Endodermal cell (in vitro differentiated cells): ENCODE measurements at places on chromosomes 12 and 14. TPM values are rescaled to one million over a fixed set of nuclear protein-coding genes. Genes with fewer than 3 reads are reported as not detected.

DNA sequence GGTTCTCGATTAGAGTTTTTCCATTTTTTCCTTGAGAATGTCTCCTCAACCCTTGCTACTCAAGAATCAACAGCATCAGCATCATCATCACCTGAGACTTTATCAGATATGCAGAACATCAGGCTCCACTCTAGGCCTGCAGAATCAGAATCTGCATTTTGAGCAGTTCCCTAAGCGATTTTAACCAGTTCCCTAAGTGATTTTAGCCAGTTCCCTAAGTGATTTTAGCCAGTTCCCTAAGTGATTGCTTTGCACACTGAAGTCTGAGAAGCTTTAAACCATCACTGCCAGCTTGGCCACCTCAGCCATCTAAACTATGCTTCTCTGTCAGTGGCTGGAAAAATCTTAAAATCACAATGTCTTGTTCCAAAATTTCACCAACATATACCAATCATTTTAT, 29.4 kb upstream of the SLC38A1 start:
- no peak for DNase-seq

GRCh38 chr14:52314595-52315354, 663 bp downstream of the PTGER2 start:
- peak; percentile 79 for DNase-seq

GRCh38 chr14:74333909-74334308, 14.4 kb upstream of the VRTN start:
- DNase-seq, result no peak

- DNase-seq, result no peak
Measured at GRCh38 chr12:88381466-88381865, 198.8 kb downstream of the KITLG start.

- no peak for DNase-seq
Measured at GRCh38 chr12:30145684-30146032, 361.9 kb upstream of the TMTC1 start.

DNA sequence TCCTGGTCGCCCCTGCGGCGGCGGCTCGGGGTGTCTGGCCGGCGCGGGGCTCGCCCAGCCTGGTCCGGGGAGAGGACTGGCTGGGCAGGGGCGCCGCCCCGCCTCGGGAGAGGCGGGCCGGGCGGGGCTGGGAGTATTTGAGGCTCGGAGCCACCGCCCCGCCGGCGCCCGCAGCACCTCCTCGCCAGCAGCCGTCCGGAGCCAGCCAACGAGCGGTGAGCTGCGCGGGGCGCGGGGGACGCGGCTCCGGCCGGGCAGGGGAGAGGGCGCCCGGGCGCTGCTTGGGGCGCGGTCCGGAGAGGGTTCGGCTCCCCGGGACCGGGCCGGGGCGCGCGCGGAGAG, at the start of gene LGALS3:
TSS of gene LGALS3 (plus strand) at position 167 of the 342 bp plus-strand sequence. CDS start 8,122 bp downstream, outside the sequence.
- DNase-seq, result peak; percentile 83

- DNase-seq, result no peak
Measured at GRCh38 chr14:34023824-34024767, 73.2 kb upstream of the EGLN3 start.

GRCh38 chr12:103882861-103883596, 42.0 kb upstream of the NT5DC3 start:
- no peak for DNase-seq

GRCh38 chr12:24820872-24821271, 128.0 kb downstream of the BCAT1 start:
- DNase-seq, result no peak

DNA sequence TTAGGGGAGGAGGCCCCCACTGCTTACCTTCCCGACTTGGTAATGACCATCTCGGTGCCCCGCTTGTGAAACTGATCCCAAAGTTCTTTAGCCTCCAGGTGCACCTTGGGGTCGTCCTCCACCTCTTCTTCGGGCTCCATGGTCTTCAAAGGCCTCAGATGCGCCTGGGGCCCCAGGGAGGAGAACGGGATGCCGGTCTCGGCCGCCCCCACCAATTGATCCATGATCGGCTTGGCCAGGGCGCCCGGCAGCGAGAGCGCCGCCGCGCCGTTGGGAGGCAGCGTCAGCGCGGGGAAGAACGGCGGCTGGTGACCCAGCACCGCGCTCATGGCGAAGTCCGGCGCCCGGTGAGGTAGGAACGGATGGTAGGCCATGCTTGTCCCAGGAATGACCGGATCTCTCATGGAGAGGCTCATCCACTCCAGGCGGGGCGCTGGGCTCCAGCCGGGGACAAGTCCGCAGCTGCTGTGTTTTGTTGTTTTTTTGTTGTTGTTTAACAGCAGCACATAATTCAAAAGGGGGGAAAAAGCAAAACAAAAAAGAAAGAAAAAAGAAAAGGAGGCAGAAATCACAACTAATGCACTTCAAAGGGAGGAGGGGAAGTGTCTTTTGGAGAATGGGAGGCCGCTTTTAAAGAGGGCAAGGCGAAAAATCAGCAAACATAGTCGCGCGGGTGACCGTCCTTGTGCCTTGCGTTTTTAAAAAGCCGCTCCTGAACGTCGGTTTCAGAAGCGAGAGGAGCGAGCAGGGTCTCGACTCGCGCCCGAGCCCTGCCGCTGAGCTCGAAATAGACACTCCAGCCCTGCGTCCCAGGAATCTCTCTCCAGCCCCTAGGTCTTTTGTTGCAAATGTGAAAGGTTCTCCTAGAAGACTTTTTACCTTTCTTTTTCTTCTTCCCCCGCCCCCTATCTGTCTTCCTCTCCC, 928 bp downstream of the TBX3 start:
- peak; percentile 88 for DNase-seq

- DNase-seq, result no peak
Measured at GRCh38 chr12:737122-737739, 15.1 kb upstream of the WNK1 start.

DNA sequence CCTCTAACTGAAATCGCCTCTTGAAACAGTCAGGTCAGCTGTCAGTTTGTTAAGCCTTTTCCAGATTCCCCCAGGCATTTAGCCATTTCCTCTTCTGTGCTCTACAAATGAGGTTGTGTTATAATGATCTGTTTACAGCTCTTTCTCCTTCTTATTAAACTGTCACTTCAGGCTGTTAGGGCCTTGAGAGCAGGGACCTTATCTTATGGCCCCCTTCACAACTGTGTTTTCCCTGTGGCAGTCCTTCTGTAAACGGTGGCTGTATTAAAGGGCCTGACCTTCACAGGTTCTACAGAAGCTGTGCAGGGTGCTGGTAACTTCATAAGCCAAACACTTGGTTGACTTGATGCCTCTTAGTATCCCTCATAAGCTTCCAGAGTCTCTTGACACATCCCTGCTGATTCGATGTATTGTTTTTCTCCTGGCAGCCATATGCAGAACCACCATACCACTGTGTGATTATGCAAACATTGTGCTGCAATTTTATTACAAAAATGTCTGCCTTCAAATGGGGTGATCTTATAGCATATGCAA, 104.7 kb downstream of the PLEKHA5 start:
- peak; percentile 57 for DNase-seq

DNA sequence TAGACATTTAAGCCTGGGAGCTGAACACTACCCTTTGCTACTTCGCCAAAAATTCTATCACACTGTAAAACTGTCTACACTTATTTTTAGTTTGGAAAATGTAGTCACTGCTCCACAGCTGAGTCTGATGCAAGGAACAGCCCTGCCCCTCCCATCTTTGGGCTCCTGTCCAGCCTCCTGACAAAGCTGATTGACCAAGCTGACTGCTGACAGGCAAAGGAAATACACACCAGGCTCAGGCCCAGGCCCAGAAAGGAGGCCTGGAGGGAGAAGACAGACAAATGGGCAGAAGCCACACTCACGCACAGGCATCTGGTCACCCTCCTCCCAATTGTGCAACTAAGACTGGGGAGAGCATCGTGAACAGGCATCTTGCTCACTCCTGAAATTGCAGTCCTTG, 55.3 kb downstream of the ISCA2 start:
- DNase-seq, result no peak

- no peak for DNase-seq
Measured at GRCh38 chr14:93044121-93044520, 71.6 kb downstream of the ITPK1 start.

Gene CCDC38
- 0.35 TPM in 1 of 2 replicates, not detected in the other for total RNA-seq

Gene CCDC198
- not detected in 2 replicates for total RNA-seq

Gene ZBTB42
- 8.0 and 8.4 TPM in 2 replicates for total RNA-seq

Gene SERPINA9
- total RNA-seq, result not detected in 2 replicates

Gene KRT79
- total RNA-seq, result not detected in 3 replicates

Gene GLIPR1L2
- total RNA-seq, result 0.28 to 0.58 TPM (median 0.29 TPM) in 3 replicates

Gene RIPK3
- total RNA-seq, result not detected in 3 replicates

Gene ANKS1B
- total RNA-seq, result 59.8 and 65.8 TPM in 2 replicates

Gene NPAS3
- 0.75 and 1.6 TPM in 2 replicates for total RNA-seq

Gene TAS2R7
- total RNA-seq, result not detected in 2 replicates

Gene SDR9C7
- not detected in 2 replicates for total RNA-seq

Gene TEX52
- 0.29 TPM in 1 of 3 replicates, not detected in the others for total RNA-seq

Gene GALNT6
- total RNA-seq, result 13.9 and 14.9 TPM in 2 replicates

Gene CCND2
- 277 and 362 TPM in 2 replicates for total RNA-seq
